ENCODE measurements at places on chromosomes 12 and 14.

DNA sequence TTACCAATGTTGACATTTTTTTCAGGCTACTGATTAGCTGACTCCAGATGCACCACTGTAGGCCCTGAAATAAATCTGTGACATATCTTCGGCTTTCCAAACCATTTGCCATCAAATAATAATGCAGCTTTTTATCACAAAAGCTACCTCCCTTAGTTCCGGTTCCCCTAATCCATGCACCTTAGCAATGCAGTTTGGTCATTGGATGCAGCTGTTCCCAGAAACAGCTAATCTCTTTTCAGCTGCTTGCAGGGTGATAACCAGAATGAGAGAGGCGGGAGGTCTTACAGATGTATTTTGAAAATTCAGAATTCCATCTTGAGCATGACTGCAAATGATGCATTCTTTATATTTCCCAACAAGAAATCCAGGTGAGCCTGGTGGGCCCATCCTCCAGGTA lies 646.2 kb downstream of the SOX5 start:
- DNase-seq: no peak

GRCh38 chr12:52009081-52009751 lies 2.5 kb downstream of the TAMALIN start:
- DNase-seq: no peak

DNA sequence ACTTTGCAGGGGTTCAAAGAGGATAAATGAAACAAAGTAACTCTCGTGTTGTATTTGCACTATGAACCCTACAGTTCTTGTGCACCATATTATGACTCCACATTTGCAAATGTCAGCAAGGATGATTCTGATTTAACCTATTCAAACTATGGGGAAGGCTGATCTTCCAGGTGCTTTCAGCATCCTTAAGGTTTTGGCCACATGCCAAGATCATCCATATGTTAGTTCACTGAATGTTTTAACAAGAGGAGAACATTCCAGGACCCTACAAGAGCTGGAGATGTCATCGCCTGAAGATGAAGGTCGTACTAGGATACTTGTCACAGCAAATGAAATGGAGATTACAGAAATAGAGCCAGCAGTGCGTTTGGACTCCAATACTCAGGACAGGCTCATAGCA lies 114.2 kb downstream of the DHRS2 start:
- peak; percentile 36 for DNase-seq

- DNase-seq: no peak
Measured at GRCh38 chr14:67650694-67651093, 23.7 kb downstream of the VTI1B start.

DNA sequence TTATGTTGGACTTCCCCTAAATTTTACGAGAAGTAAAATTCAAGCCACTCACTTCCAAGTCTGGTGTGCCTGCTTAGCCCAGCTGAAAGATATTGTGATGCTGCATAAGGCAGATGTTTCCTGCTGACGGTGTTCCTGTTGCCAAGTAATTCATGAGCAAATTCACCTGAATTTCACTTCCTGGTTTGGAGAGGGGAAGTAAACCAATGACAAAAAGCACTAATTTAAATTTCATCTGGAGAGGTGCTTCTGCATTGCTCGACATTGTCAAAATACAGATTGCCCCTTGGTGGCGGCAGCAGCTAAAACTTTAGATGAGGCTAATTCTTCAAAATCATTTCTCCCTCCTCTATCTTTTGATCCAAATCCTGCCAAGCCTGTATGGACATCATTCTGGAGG lies 281.1 kb downstream of the AACS start:
- DNase-seq: no peak

DNA sequence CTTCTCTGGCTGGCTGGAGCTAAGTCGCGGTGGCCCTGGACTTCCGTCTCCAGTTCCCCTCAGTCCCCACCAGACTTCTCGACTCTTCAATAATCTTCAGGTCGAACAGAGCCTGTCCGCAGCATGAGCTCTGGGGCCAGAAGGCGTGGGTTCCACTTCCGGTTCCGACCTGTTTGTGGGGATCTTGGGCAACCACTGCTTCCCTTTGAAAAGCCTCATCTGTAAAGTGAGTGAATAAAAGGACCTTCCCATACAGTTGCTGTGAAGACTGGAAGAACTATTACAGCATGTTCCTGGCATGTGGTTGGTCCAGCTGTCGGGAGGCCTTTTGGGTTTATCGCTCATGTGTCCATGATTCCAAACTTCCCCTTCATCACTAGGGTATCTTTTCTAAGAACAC lies 19.4 kb downstream of the ADGRD1 start:
- no peak for DNase-seq

GRCh38 chr12:101414533-101415119 lies 7.1 kb upstream of the ARL1 start:
- peak; percentile 54 for DNase-seq

DNA sequence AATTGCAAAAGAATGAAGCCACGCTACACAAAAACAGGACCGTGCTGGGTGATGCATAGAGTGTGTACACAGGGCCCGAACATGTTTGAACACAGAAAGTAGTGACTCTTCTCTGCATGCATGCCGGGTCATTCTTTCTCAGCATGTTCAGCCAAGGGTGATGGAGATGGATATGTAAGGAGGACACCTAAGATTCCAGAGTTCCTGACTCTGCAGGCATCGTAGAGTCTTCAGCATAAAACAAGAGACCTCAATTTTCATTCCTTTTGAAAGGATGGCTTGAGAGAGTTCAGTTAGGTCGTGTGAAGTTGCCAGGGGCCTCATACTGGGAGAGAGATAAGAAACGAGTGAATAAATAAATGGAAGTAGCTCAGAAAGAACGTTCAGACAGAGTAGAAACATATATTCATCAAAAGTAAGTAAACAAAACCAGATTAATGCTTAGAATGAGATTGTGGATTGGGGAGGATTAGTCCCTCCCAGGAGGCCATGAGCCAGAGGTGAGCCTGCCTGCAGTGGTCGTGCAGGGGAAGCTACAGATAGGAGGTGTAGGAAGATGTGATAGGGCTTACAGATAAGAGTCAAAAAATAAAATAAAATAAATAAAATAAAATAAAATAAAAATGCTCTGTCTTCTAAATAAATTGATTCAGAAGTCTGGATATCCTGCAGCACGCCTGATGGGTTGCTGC lies 27.6 kb upstream of the SEL1L start:
- DNase-seq: no peak

DNA sequence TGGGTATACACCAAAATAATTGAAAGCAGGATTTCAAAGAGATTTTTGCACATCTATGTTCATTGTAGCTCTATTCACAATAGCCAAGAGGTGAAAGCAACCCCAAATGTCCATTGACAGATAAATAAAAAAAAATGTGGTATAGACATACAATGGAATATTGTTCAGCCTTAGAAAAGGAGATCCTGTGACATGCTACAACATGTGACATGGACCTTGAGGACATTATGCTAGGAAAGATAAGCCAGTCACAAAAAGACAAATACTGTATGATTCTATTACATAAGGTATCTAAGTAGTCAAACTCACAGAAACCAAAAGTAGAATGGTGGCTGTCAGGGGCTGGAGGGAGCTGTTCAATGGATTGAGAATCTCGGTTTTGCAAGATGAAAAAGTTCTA lies 12.1 kb downstream of the GPRC5D start:
- DNase-seq: no peak

GRCh38 chr12:131386167-131386521 lies 324.7 kb upstream of the SFSWAP start:
- DNase-seq: no peak

GRCh38 chr12:47071241-47071852 lies 8.1 kb upstream of the PCED1B start:
- peak; percentile 0 for DNase-seq

DNA sequence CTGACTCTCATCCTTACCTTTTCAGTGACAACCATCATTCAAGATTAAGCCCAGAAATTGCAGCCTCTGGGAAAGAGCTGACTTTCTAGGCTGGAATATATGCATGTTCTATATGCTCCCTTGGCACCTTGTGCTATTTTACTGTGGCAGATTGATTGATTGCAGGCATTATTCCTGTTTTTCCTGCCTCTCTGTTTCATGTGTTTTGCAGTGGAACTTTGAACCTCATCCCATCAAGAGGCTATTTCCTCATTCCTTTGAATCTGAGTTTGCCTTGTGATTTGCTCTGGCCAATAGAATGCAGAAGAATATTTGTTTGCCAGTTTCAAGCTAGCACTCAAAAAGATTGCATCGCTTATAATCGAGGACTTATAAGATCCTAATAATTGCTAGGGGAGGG lies 174.8 kb upstream of the DCN start:
- no peak for DNase-seq

DNA sequence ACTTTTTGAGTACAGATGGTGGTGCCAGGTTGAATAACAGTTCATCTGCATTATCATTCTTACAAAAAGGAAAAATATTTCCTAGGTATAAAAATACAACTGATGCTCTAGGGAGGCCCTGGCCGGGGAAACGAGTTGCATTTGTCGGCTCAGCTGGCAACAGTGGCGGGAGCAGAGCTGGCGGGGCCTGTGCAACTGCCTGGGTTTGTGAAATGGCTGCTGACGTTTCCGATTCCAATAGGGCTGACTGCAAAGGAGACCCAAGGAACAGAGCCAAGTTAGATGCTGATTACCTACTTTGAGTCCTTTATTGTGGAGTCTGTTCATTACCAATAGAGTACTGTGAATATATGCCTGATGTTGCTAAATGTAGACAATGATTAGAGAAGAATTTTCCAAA lies 25.8 kb upstream of the PHLDA1 start:
- no peak for DNase-seq

DNA sequence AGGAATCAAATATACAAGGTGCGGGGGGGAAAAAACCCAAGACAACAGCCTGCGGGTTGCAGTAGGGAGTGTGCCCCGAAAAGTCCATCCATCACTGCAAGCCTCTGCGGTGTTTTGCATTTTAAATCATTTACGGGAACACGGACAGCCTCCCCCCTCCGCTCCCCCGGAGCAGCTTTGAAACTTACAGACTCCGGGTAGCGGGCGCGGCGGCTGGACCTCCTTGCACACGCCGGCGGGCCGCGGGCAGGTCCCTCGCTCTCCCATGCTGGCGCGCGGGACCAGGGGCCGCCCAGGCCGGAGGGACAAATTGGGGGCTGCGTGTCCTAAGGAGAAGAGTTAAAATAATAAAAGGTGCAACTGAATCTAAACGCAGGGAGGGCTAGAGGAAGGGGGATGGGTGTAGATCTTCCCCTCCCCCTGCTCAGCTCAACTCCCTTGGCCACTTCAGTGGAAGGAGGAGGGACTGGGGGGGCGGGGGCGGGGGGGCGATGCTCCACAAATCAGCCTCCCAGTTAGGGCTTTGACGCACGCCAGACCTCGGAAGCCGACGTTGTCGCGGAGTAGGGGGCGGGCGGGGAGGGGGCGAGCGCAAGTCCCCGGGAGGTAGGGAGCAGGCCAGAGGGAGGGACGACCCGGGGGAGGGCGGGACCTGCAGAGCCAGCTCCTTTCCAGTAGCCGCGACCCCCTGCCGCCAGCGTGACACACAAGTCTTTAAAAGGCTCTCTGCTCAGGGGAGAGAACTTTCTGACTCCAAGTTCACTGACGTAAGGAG lies at the start of gene KCNJ8:
TSS of gene KCNJ8 (minus strand) at position 349 of the 775 bp plus-strand sequence. CDS start 1,090 bp downstream, outside the sequence.
- no peak for DNase-seq

DNA sequence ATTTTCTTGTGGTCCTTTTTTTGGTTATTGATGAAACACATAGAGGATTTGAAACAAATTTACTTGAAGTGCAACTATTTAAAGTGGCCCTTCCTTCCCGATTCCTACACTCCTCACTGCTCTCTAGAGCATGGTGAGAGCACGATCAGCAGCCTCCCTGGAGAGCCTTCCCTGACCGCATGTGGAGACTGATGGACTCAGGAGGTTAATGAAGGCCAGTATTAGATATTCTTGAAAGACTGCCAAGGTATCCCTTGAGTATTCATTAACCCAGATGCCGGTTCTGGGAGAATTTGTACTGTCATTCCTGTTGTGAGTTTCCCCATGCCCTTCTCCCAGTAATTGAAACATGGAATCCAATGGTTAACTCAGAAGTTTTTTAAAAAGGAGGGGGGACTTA lies 102.8 kb upstream of the FGD4 start:
- DNase-seq: no peak

DNA sequence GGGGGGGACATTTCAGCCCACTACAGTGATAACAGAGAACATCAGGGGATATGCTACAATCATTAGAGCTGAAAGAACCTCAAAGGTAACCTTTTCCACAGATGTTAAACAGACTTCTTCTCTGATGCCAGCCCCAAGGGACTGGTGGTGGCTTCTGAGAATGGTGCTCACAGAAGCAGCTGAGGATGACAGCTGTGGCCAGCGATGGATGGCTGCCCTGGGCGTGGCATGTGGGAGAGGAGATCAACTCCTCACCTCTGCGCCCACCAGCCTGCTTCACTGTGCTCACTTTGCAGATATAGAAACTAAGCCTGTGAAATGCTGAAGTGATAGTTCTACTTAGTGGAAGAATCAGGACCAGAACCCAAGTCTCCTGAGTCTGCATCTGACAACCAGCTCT lies 33.0 kb downstream of the FOXN3 start:
- DNase-seq: peak; percentile 84

GRCh38 chr12:102876883-102877282 lies 40.2 kb downstream of the PAH start:
- no peak for DNase-seq

GRCh38 chr12:118356809-118357256 lies 15.9 kb downstream of the TAOK3 start:
- no peak for DNase-seq

- DNase-seq: no peak
Measured at GRCh38 chr14:54524410-54524809, 14.7 kb downstream of the CGRRF1 start.

DNA sequence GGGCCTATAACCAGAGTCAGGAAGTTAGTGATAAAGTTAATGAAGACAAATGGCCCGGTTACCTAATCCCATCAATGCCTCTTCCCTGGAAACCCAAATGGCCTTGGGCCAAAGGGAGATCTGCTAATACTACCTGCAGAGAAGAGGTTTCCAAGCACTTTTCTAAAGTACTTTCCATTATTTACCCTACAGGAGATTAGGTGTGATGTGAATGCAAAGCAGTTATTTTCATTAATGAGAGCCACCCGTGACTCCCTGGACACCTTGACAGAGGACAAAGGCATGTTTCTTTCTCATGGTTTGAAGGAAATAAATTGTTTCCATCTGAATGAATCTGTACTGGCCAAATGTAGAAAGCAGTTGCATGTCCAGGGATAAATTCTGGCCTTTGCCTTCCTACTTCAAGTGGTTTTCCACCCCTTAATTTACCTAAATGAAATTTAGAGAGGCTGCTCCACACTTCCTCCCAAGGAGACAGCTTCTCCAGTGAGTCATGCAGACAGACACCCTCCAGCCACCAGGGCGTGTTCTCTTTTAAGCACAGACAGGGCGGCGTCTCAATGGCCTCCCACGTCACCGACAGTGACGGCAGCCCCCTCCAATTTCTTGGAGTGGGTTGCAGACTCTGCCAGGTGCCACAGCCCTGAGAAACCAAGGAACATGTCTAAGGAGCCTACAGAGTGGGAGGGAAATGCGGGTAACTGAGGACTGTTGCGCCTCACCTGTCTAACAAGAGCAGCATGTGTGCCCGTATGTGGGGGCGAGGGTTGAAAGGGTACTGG lies 43.9 kb upstream of the GNPNAT1 start:
- DNase-seq: no peak

DNA sequence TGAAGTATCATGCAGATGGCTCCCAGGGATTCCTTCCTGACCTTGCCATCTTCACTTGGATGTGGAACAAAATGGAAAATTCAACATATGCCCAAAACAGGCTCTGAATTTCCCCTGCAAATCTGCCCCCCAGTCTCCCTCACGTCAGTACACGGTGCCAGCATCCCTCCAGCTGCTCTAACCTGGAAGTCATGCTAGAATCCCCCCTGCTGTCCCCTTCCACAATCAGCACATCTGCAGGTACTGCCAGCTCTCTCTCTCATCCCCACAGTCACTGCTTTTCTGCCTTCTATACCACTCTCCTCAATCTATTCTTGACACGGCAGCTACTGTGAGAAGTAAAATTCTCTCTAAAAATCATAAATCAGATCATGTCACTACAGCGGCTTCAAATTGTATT lies 21.6 kb downstream of the GALNT6 start:
- DNase-seq: no peak
